ENCODE measurements at places on chromosomes 16 and 17.

GRCh38 chr16:4994719-4995434 lies 36.7 kb downstream of the SEC14L5 start:
- DNase-seq: no peak

GRCh38 chr16:57377080-57377841 lies 5.0 kb downstream of the CX3CL1 start:
- DNase-seq: peak; percentile 70

DNA sequence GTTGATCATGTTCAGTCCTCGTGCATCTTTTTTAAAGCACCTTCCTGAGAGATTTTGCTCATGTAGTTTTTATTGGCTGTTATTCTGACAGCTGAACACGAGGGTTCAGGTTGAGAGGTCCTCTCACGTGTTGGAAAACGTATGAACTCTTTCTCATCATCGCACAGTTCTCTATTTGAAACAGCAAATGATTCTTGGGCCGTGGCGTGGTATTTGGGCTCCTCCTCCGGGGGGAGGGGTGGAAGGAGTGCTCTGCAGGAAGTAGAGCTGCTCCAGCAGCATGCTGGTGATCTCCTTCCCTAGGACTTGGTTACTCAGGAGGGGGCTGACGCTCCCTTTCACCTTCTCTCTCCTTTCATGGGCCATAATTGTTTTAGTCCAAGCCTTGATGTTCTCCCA lies 70.4 kb downstream of the KSR1 start:
- DNase-seq: peak; percentile 62

GRCh38 chr16:77579351-77579891 lies 142.9 kb upstream of the NUDT7 start:
- DNase-seq: no peak
